ENCODE measurements at places on chromosomes 5 and 9.

DNA sequence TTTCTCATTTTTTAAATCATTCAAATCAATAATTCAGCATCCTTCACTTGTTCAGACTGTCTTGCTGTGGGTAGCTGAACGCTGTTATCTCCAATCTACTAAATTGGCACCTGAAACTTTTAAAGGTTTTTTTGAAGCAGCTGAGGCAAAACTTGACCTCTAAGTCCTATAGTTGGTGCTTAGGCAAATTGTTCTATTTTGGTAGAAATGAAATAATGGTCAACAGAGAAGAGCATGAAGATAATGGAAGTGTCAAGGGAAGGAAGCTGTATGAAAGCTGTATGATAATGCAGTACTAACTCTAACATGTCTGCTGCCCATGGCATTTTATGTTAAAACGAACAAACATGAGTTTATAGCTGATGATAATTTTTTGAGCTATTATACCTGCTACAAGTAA lies 138.0 kb downstream of the GDNF start:
- DNase-seq: no peak

DNA sequence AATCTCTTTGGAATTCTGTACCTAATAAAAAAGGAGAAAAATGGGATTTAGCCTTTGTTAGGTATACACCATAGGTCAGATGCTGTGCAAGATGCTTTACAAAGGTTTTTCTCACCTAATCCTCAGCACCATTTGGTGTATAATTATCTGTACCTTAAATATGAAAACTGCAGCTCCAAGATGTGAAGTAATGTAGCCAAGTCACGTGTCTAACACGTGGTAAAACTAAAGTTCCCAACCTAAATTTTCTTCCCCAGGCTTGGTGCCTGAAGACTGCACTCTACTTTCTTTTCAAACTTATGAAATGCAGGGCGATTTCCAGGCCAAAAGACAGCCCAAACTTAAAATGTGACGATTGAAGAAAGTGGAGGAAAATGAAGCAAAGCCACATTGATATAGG lies 125.8 kb downstream of the CDH6 start:
- DNase-seq: no peak

DNA sequence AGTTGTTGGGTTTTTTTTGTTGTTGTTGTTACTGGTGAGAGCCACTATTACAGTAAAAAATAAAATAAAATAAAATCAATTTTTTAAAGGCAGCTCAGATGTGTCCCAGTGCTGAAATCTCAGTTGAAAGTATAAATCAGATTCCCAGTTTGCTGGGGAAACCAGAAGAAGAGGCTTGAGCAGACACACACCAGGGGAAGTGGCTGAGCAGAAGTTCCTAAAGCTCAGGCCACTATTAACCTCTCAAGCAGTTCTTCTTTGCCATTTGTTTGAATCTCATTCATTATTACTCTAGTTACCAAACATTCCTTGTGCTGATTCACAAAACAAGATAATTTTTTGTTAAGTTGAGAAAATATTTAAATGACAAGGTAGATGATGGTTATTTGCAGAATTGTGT lies 70.9 kb upstream of the ZSWIM6 start:
- no peak for DNase-seq

DNA sequence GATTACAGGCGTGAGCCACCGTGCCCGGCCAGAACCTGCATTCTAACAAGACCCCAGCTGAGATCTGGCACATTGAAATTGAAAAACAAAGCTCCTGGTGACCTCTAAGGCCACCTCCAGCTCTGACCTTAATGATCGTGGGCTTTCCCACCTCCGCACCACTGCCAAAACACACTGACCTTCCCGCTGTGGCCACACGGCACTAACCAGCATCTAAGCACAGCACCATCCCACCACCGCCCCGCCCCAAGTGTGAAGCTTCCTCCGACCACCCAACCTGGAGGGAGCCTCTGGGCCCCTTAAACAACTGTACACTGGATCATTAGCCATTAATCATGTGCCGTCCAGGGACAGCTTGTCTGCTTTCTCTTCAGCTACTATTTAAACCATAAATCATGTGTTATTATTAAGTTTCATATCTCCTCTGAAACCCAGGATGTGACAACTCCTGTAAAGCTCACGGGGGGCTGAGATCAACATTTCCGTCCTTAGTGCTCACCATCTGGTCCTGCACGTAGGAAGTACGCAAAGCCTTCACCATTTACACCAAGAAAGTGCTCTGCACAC lies 80.6 kb downstream of the COL23A1 start:
- no peak for DNase-seq

GRCh38 chr5:165227515-165227914 lies 1722.1 kb downstream of the MAT2B start:
- DNase-seq: no peak

DNA sequence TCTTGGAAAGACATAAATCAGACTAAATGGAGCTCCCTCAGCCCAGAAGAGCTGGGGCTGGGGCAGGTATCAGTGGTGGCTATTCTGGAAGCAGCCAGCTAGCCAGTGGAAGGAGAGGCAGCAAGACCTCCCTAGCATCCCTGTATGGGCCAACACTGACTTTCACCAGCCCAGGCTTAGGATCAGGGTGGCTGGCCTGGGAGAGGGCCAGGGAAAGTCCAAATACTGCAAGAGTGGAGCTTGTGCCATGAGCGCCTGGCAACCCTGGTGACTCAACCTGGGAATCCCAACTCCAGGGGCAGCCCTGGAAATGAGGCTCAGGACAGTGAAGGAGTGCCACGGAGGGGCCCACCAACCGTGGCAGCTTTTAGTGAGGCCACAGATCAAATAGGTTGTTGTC lies 7.6 kb upstream of the IRF1 start:
- DNase-seq: no peak

DNA sequence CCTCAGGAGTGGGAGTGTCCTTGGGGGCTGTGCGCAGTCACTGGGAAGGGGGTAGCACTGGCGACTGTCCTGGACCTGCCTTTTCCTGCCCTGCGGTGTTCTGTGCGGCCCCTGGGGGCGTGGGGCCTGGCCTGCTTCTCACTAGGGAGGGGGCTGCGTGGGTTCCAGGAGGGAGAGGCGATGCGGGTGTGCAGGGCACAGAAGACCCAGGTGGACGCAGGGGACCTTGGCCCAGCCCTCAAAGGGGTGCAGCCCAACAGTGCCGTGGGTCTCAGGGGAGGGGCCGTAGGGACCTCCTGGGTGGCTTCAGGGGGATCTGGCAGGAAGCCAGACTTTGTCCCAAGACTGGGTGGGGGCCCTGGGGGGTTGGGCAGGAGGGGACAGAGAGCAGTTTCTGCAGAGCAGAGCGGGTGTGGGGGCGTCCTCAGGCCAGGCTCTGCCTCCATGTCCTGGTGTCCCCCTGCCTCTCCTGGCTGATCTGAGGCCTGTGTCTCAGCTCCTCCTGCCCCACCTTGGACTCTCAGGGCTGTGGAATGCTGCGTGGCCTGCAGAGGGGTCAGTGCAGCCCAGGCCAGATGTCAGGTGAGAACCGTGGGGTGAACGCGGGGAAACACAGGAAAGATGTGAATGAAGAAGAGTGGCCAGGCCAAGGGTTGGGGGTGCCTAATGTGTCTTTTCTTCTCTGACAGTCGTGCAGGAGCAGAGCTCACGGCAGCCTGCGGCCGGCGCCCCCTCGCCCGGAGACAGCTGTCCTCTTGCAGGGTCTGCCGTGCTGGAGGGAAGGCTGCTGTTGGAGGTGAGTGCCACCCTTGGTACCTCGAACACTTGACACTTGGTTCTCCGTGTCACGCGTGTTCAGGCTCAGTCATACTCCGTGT lies 54.6 kb downstream of the AHRR start:
- peak; percentile 35 for DNase-seq

DNA sequence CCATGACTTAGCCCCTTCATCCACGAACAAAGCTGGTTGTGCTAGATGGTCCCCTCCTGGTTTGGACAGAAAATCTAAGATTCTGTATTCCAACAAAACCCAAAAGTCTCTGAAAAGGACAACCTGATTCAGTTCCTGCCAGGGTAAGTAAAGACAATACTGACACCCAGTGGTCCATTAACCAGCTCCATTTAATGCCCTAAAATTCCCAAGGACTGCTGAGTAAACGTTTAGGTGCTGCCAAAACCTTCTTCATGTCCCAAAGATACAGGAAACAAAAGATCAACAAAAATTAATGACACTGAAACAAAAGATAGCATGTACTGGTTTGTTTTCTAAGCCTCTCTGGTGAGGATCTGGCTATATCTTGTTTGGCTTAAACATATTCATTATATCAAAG lies 25.3 kb upstream of the PPP1R2B start:
- peak; percentile 63 for DNase-seq

GRCh38 chr5:179819296-179820126 lies 1.2 kb upstream of the SQSTM1 start:
- peak; percentile 60 for DNase-seq

DNA sequence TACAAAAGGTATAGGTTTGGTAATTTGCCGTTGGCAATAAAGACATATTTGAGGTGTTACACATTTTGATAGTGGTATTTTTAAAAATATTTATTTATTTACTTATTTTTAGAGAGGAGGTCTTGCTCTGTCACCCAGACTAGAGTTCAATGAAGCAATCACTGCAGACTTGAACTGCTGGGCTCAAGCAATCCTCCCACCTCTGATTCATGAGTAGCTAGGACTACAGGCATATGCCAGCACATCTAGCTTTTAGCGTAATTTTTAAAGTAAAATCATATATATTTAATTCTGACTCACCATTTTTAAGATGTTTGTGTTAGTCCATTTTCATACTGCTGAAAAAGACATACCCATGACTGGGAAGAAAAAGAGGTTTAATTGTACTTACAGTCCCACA lies 1974.3 kb downstream of the EFNA5 start:
- DNase-seq: no peak

GRCh38 chr9:113381909-113382411 lies 5.2 kb upstream of the HDHD3 start:
- DNase-seq: no peak

DNA sequence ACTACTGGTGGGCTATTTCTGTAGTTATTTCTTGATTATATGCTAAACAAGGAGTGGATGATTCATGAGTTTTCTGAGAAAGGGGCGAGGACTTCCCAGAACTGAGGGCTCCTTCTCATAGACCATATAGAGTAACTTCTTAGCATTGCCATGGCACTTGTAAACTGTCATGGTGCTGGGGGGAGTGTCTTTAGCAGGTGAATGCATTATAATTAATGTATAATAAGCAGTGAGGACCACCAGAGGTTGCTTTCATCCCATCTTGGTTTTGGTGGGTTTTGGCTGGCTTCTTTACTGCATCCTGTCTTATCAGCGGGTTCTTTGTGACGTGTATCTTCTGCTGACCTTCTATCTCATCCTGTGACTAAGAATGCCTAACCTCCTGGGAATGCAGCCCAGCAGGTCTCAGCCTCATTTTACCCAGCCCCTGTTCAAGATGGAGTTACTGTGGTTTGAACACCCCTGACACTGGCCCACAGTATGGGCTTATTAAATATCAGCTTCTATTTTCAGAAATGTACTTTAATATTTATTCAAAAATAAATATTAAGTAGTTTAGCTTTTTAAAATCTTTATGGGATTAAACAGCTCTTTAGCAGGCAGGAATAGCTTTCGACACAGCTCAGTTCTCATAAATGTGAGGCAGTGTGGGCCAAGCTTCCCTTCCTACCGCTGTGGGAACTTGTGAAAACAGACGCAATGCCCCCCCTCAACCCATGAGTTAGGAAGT lies 44.4 kb downstream of the GALNT12 start:
- DNase-seq: no peak

DNA sequence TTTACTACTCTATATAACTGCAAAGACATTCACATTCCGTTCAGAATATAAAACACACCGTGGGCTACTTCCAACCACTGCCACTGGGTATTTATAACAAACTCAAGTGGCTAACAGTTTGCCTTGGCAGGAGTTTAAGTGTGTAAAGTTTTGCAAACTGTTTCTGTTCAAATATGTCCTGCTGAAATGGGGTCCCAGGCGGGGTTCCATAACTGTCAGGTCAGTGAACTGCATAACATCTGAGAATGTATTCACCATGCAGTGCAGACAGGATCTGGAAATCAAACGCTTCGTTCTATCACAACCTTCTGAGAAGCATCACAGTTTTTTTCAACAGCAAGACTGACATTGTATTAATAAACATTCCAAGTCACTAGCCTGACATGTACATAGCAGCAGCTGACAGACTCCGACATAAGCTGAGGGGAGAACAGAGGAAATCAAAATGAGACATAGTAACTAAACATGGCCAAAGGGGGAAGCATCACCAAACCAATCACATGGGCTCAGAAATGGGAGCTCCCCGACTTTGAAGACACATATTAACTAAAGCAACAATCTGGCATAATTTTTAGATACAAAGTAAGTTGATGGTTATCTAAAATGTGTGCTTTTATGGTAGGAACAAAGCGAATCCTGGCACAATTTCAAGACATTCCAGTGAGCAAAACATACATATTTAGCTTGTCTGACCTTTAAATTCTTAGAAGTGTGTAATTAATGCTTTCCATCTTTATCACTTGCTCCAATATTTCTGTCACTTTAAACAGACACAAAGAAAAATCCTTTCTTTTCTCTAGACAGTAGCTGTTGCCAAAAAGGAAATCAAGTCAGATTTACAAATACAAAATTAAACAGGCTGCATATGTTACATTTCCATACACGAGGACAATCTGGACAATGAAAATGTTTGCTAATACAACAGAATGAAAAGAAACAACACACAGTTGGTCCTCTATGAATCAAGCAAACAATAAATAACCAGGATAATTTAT lies 156.8 kb downstream of the MAPKAP1 start:
- no peak for DNase-seq

DNA sequence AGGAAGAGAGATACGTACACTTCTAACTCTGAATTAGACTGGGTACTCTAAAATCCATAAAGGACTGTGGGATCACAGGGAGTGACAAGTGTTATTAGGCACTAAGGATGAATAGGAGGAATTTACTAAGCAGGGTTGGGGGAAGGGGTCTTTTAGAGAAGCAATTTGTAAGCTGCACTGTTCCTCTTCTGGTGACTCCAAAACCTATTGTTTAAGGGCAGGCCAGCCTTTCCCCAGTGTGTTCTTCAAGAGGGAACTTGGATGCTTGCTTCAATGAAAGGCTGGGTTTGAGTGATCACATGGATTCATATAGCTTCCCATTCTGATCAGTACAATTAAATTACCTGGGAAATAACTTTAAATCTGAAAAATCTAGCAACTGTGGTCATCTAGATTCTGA lies 71.8 kb downstream of the STX17 start:
- DNase-seq: no peak

GRCh38 chr9:1026219-1026618 lies 23.9 kb upstream of the DMRT2 start:
- DNase-seq: no peak

- DNase-seq: no peak
Observed at GRCh38 chr5:12313602-12314001, 409.4 kb upstream of the CTNND2 start.
